Mammary epithelial cell (primary cell): ENCODE measurements at places on chromosomes 3 and 15. TPM values are rescaled to one million over a fixed set of nuclear protein-coding genes. Genes with fewer than 3 reads are reported as not detected.

The IQCH gene
- 8.8 TPM for total RNA-seq

The GPR62 gene
- total RNA-seq = 0.14 TPM in 1 of 2 replicates, not detected in the other

The FGF12 gene
- not detected in 2 replicates for total RNA-seq

The SRGAP3 gene
- 27.2 TPM for total RNA-seq

The XYLB gene
- total RNA-seq = 3.8 and 4.5 TPM in 2 replicates

The PLA2G4B gene
- 6.3 and 11.2 TPM in 2 replicates for total RNA-seq

The GPR149 gene
- total RNA-seq = not detected

The AGTR1 gene
- 0.17 TPM for total RNA-seq

The POPDC2 gene
- 1.0 TPM for total RNA-seq

The GRK7 gene
- total RNA-seq = not detected in 2 replicates

- no peak for DNase-seq
Observed at GRCh38 chr3:163809540-163809993, 1268.7 kb downstream of the SI start.

DNA sequence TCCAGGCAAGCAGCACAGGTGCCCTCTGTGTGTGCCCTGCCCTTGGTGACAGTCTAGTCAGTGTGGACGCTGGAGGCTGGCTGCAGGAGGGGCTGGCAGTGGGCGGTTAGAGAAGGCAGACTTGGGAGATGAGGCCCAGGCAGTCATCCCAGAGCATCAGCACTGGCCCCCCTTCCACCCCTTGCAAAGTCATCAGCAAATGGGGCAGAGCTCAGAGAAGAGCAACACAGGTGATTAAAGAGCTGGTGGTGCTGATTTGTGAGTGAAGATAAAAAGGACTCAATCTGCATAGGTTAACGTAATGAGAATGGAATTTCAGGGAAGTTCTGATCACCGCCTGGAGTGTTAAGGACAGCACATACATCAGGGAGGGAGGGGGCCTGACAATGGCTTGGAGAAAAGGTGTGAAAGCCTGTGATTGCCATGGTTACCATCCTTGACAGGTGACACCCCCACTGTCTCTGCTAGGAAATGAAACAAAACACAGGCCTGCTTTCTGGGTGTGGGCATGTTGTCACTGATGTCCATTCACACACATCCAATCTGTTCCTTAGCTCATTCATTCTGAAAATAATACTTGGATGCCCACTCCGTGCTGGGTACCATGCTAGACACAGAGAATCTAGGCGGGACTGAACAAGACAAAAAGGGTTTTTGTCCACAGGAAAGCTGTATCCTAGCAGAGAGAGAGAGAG, 269.6 kb upstream of the ST8SIA2 start:
- DNase-seq = no peak

DNA sequence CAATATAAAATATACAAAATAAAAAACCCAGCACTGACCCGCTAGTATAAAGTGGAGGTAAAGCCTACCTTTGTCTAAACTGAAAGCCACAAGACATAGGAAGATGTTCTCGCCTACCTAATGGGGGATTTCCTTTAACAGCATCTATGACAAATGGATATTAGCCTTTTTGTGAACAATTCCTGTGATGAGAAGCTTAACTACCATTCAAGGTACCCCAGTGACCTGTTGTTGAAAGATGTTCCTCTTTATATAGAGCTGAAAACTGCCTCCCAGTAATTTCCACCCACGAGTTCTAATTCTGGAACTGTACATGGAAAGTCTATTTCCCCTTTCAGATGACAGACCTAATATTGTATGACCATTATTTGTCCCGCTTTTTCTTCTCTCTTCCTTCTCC, 109.8 kb upstream of the RASGRP1 start:
- no peak for DNase-seq

DNA sequence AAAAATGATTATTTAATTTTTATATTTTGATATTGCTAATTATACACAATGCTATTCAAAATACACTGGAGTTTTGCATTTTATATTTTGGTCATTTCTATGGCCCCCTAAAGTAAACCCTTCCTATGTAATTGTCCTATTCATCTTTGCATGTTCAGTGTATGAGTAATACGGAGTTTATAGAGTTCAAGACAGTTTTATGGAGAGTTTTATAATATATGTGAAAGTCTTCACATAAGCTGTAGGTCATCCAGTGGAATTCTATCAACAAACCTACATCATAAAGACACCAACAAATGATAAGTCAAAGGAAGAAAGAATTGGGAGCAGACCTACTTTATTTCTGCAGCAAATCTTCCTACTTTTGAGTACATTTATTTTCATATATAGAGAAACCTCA, 1200.4 kb upstream of the EPHA6 start:
- DNase-seq = no peak

- no peak for DNase-seq
Observed at GRCh38 chr3:94331831-94332230, 269.0 kb downstream of the NSUN3 start.

- DNase-seq = peak; percentile 93
Observed at GRCh38 chr15:94174399-94174802, 57.0 kb upstream of the MCTP2 start.

GRCh38 chr3:107939691-107940442, 151.0 kb downstream of the CD47 start:
- DNase-seq = no peak

DNA sequence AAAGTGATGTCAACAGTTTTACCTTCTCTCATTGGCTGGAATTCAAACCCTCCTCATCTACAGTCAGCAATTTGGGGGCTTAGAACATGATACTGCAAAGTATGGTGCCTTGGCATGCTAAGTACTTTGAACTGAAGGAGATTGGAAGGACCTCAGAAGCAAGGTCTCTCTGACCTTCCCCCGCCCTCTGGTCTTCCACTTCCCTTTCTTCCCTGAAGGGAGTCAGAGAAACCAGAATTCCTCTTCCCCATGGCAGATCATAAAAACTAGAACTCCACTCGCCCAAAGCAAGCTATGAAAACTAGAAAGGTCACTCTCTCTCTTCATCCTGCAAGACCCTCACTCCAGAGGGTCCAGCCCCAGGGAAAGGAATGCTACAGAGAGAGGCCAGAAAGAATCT, 64.2 kb downstream of the CD200R1L start:
- no peak for DNase-seq

DNA sequence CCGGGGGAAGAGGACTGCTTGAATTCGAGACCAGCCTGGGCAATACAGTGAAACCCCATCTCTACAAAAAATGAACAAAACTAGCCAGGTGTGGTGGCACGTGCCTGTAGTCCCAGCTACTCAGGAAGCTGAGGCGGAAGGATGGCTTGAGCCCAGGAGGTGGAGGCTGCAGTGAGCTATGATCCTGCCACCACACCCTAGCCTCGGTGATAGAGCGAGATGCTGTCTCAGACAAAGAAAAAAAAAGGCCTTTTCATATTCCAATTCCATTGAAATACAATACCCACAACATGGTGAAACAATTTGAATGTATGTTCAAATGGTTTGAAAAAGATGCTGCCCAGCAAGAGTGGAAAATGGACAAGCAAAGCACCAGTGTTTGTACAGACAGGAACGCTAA, 61.8 kb upstream of the ZNF148 start:
- DNase-seq = no peak

GRCh38 chr3:12027184-12027846, 23.1 kb downstream of the SYN2 start:
- DNase-seq = no peak

DNA sequence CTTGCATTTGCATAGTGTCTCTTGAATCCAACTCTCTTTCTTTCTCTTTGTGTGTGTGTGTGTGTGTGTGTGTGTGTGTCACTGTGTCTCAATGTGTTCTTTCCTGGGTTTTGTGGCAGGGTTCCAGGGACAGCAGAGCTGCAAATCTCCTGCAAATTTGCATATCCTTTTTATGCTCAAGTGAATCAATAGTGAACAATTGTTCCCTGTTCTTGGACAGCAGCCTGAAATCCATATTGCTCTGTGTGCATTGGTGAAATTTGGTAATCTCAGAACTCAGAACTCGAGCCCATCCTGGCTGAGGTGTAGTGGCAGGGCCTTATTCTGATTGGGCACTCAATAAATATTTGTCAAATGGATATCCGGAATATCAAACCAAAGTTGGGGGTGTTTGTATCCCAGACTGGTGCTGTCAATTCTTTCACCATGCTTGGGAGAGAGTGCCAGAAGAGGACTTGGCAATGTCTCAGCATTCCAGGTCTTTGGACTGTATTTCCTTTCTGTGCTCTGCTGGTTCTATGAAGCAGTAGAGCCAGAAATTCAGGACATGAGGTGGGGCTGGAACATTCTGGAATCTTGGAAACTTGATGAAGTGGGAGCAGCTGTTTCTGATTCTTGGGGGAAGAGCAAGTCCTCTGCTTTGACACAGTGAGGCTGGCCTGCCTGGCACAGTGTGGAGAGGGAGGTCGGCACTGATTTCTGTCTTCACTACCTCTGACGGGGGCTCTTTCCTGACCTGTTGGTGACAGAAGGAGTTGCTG, 380.6 kb upstream of the C2CD4B start:
- DNase-seq = peak; percentile 13

DNA sequence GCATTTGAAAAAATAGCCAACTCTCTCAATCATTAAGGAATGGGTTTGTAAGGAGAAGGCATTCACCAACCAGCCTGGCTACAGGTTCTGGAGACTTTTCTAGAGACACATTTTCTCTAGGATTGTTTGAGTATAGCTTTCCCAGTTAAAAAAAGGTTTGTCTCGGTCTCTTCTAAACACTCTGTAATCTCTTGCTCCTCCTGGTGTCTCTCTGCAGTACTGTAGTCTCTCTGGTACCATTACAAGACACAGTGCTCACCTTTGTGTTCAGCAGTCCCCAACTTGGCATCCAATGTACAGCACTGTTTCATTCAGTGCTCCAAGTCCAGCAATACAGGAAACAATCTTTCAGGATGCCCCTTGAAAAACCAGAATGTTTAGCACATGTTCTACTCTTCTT, 534.4 kb downstream of the ZNF385D start:
- DNase-seq = peak; percentile 22

DNA sequence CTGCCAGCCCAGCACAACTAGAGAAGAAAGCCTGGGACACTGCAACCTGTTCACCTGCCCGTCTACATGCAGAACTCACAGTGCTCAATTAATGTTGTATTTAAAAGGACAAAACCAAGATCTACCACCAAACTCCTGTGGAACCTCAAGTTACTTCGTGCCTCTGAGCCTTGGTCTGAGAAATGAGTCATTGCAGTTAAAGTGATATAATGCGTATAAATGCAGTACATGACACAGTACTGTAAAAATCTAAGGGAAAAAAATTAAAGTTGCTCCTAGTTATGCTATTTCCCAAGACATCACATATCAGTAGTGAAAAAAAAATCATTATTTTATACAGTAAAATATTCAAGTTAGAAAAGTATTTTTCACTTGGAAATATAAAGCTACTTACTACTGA, 138.9 kb downstream of the ZIC4 start:
- no peak for DNase-seq

- no peak for DNase-seq
Observed at GRCh38 chr3:135084405-135084804, 289.3 kb downstream of the EPHB1 start.

- no peak for DNase-seq
Observed at GRCh38 chr3:182605882-182606611, 187.3 kb upstream of the ATP11B start.

DNA sequence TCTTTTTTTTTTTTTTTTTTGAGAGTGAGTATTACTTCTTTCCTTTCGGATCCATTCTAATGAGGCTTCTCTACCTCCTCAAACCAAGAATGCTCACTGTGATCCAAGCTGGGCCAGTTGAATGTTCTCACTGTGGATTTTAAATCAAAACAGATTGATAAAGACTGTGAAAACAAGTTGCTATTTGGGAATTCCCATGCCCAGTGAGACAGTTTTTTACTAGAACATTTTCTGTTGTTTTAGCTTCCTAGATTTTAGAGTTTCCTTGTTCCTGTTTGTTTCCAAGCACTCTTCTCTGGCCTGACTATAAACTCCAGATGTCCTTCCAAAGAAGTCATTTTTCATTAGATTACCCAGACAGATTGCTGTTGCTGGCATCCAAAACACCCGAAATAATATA, 60.1 kb upstream of the GALNT15 start:
- no peak for DNase-seq

GRCh38 chr15:71916834-71917233, 106.5 kb downstream of the NR2E3 start:
- no peak for DNase-seq

DNA sequence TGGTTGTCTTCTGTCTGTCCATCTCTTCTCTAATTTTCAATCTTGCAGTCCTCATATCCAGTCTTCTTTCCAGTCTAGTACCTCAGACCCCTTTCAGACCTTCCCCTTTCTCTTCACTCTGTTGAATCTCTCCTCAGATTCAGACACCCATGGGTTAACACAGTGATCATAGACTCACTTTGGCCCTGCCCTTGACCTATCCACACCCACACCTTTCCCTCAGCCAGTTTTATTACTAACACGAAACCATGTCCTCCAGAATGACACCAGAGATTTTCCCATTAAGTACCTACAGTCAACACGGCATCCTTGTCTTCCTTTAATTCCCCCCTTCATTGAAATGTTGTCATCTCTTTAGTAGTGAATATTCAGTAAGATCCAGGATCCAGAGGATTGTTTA, 74.5 kb upstream of the UBE2E2 start:
- no peak for DNase-seq

- DNase-seq = peak; percentile 15
Observed at GRCh38 chr15:94105760-94106159, 125.6 kb upstream of the MCTP2 start.

GRCh38 chr3:99418209-99418635, 220.2 kb upstream of the COL8A1 start:
- no peak for DNase-seq

GRCh38 chr3:122183893-122184590, 574 bp downstream of the CASR start:
- DNase-seq = no peak

DNA sequence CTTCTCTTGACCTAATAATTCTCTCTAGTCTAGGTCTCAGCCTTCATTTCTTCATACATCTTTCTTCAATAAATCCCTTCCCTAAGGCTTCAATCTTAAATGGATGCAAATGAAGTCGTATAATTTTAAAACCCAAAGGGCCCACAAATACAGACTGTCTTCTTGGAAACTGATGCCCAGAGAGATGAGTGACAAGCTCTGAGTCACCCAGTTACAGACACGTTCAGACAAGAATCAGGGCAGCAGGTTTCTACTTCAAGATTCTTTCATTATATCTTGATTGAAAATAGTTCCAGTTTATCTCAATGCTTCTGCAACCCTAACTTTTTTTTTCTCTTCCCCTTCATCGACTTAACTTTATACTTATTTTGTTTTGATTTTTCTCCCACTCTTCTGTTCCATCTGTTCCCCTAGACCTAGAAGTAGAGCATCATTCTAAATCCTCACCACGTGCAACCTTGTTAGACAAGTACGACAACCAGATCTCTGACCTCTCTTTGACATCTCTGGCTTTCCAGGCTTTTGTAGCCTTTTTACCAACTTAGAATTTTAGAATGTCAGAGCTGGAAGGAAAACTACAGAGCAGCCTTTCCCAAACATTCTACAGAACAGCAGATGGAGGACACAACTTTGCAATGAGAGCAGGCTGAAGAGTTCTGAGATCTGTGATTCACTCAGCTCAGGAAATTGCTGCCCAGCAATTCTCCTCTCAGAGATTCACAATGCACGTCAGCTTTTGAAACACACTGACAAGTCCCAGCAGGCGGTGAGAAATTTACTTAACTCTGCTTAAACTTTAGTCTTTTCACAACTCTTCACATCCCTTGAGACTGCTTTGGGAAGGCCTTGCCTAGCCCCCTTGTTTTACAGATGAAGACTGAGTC, 25.3 kb downstream of the NCEH1 start:
- peak; percentile 84 for DNase-seq
